ENCODE measurements at places on chromosomes 12 and 14.

DNA sequence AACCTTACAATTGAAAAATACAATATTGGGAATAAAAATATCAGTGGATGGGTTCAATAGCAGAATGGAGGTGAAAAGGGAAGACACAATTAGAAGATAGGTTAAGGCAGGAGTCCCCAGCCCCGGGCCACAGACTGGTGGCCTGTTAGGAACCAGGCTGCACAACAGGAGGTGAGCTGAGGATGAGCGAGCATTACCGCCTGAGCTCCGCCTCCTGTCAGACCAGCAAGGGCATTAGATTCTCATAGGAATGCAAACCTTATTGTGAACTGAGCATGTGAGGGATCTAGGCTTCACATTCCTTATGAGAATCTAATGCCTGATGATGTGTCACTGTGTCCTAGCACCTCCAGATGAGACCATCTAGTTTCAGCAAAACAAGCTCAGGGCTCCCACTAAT, 27.3 kb upstream of the ST8SIA1 start:
- no peak for DNase-seq

GRCh38 chr14:24892497-24893051, 157.4 kb downstream of the STXBP6 start:
- no peak for DNase-seq

DNA sequence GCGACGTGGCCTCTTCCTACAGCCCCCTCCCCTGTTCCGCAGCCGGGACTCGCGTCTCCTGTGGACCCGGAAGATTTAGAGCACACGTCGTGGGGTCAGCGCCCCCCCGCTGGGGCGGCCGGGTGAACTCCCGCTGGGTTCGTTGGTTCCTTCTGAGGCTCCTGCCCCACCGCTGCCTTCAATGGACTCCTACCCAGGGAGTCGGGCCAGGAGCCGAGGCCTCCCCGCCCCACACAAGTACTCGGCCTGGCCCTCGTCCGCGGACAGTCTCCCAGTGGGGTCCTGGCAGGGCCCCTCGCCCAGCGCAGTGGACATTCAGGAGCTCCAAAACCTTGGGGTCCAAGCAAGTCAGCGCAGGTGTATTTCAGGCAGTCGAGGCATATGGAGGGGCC, 1.2 kb downstream of the MMP17 start:
- DNase-seq = peak; percentile 10

GRCh38 chr14:76597387-76597786, 163.9 kb upstream of the VASH1 start:
- no peak for DNase-seq

DNA sequence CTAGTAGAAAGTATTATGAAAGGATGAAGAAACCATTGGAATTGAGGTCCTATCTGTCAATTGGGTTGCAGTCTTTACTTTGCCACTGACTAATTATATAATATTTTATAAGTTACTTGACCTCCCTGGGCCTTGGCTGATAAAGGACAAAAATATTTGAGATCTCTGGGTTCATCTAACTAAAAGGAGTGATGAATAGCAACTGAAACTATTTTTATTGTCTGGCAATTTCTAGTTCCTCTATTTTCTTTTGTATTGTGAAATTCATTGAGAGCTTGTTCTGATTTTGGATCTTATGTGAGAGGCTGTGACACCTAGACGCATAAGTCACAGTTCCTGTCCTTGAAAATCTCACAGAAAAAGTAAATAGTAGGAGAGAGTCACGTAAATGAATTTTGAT, 415.7 kb upstream of the ATP2B1 start:
- peak; percentile 48 for DNase-seq

Measured in fibroblast of upper back skin (primary cell).